Naive thymus-derived CD4-positive, alpha-beta T cell (primary cell): ENCODE measurements at places on chromosomes 3 and 15. TPM values are rescaled to one million over a fixed set of nuclear protein-coding genes. Genes with fewer than 3 reads are reported as not detected.

ACP3 gene
- total RNA-seq = not detected in 2 replicates

CELF6 gene
- total RNA-seq = 0.69 and 1.2 TPM in 2 replicates

ESYT3 gene
- total RNA-seq = not detected

KIF15 gene
- 0.11 TPM for total RNA-seq

ANKDD1A gene
- 2.0 and 3.3 TPM in 2 replicates for total RNA-seq

DNA sequence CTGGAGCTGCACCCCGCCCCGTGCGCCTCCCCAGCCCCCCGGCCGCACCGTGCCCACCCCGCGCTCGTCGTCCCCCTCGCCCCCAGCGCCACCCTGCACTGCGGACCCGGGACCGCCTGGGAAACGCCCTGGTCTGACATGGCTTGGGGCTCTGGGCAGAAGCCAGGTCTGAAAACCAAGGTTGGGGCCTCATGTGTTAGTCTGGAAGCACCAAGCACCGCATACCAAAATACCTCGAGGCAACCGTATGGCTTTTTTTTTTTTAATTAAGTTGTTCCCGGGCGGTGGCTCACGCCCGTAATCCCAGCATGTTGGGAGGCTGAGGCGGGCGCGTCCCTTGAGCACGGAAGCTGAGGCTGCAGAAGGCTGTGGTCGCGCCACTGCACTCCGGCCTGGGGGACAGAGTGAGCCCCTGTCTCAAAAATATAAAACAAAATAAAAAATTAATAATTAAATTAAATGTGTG is 91.5 kb upstream of the CHD2 start:
- peaks cover 37% of the 10 kb centered on the region for H3K4me1 ChIP-seq
- no peaks in the 10 kb centered on the region for H3K27me3 ChIP-seq
- H3K4me3 ChIP-seq = peak overlapping the region; percentile 50
- no peaks in the 10 kb centered on the region for H3K36me3 ChIP-seq
- DNase-seq = no peak

- no peaks in the 10 kb centered on the region for H3K36me3 ChIP-seq
- no peaks in the 10 kb centered on the region for H3K27me3 ChIP-seq
- H3K4me1 ChIP-seq = no peaks in the 10 kb centered on the region
- H3K4me3 ChIP-seq = no peak overlapping the region
These were observed 146.1 kb downstream of the DPH6 start for GRCh38 chr15:35399901-35400300.

- DNase-seq = no peak
- H3K27ac ChIP-seq = no peak overlapping the region
These were observed 20.3 kb upstream of the PPP4R2 start for GRCh38 chr3:72976281-72976741.

DNA sequence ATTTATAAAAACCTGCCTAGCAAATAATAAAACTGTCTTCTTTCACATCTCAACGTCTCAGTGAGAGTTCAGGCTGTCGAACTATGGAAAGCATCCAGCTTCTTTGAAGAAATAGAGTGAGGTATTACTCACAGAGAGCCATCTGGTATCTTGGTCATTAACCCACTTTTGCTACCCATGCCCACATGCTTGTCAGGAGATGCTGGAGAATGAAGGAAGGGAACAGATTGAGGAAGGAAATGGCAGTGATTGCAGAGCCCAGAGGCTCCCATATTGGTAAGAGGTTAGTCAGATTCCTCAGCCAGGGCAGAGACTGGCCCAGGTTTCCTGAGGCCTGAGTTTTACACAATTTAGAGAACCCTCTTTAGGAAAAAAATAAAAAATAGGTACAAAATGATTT is 119.1 kb downstream of the B3GALNT1 start:
- H3K4me1 ChIP-seq = no peaks in the 10 kb centered on the region
- no peak for DNase-seq
- H3K4me3 ChIP-seq = no peak overlapping the region

- peaks cover 5% of the 10 kb centered on the region for H3K36me3 ChIP-seq
- no peaks in the 10 kb centered on the region for H3K27me3 ChIP-seq
- H3K27ac ChIP-seq = no peak overlapping the region
- H3K4me3 ChIP-seq = no peak overlapping the region
- DNase-seq = no peak
These were observed 3.7 kb upstream of the GFM1 start for GRCh38 chr3:158640646-158641045.

DNA sequence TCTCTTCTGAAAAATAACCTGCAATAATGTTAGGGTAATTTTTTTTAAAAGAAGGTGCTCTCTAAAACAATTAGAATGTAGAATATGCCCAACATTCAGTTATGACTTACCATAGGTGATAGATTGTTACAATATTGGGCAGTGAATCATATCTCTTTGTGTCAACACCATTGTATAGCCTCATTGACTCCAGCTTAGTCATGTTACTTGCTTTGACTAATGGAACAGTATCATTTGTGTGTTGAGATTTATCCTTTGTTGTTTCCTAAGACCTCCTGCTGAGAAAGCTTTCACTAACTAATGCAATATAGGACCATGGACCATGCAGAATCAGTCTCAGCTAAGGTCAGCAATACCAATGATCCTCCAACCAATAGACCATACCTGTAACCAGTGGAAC is 1106.4 kb downstream of the SI start:
- H3K27ac ChIP-seq = no peak overlapping the region
- H3K4me1 ChIP-seq = no peaks in the 10 kb centered on the region
- no peaks in the 10 kb centered on the region for H3K36me3 ChIP-seq
- no peaks in the 10 kb centered on the region for H3K27me3 ChIP-seq
- no peak for DNase-seq
- no peak overlapping the region for H3K4me3 ChIP-seq

DNA sequence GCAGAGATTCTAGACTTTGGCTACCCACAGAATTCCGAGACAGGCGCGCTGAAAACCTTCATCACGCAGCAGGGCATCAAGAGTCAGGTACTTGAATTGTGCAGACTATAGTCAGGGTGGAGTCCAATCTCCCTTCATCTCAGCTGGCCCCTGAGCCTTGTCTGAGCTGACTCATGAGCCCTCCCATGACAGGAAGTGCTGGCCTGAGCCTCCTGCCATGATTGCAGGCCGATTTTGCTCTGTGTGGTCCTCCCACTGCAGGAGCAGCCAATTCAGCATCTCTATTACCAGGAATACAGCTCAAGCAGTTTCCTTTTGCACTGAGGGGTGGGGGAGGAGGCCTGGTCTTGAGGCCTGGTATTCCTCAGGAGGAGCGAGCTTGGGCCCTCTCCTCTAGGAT is 5.5 kb downstream of the AP2M1 start:
- peaks cover 18% of the 10 kb centered on the region for H3K36me3 ChIP-seq
- H3K27me3 ChIP-seq = no peaks in the 10 kb centered on the region
- H3K4me3 ChIP-seq = no peak overlapping the region
- DNase-seq = no peak
- no peak overlapping the region for H3K27ac ChIP-seq

DNA sequence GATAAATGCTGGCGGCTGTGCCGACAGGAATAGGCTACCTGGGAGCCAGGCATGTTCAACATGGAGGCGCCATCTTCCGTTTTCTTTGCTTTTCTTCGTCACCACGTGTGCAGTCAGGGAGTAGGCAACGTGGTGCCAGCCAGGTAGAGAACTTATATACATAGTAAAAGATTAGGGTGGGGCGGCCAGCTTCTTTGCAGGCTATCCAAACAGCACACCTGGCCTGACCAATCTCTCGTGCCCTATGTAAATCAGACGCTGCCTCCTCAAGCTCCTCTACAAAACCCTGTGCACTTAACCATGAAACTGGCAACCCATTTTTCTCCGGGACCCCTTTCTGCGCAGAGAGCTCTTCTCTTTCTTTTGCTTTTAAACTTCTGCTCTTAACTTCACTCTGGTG is 28.6 kb upstream of the OR5K4 start:
- H3K27me3 ChIP-seq = no peaks in the 10 kb centered on the region
- no peaks in the 10 kb centered on the region for H3K36me3 ChIP-seq

- no peaks in the 10 kb centered on the region for H3K27me3 ChIP-seq
- no peak overlapping the region for H3K4me3 ChIP-seq
- no peaks in the 10 kb centered on the region for H3K36me3 ChIP-seq
- H3K27ac ChIP-seq = no peak overlapping the region
- H3K4me1 ChIP-seq = peaks cover 13% of the 10 kb centered on the region
These were observed 7.3 kb upstream of the CD96 start for GRCh38 chr3:111534701-111535100.

GRCh38 chr3:76198086-76198485 is 412.7 kb upstream of the ZNF717 start:
- no peaks in the 10 kb centered on the region for H3K4me1 ChIP-seq
- no peak overlapping the region for H3K27ac ChIP-seq
- no peak for DNase-seq

DNA sequence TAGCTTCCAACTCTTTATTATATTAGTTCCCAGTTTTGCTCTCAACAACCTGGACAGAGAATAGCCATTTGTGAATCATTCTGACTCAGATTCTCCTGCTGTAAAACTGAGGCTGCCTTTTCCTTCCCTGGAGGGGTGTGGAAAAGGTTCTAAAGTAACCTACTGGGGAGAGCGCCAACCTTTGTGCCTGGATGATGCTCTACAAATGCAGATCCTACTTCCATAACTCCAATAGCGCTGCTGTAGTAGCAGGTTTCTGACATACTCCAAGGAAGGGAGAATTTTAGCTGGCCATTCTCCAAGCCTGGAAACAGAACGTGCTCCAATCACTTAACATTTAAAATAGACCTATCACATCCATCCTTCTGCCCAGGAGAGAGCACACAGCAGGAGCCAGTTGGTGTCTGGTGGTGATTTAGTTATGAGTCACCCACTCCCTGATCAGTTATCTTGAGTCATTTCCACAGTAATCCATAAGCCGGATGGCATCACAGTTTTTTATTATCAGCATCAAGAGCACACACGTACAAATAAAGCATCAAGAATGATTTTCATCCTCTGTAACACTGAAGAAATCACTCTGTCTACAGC is 38.3 kb downstream of the MYH15 start:
- H3K27me3 ChIP-seq = no peaks in the 10 kb centered on the region
- H3K4me1 ChIP-seq = no peaks in the 10 kb centered on the region
- no peaks in the 10 kb centered on the region for H3K36me3 ChIP-seq
- no peak overlapping the region for H3K4me3 ChIP-seq
- no peak overlapping the region for H3K27ac ChIP-seq

DNA sequence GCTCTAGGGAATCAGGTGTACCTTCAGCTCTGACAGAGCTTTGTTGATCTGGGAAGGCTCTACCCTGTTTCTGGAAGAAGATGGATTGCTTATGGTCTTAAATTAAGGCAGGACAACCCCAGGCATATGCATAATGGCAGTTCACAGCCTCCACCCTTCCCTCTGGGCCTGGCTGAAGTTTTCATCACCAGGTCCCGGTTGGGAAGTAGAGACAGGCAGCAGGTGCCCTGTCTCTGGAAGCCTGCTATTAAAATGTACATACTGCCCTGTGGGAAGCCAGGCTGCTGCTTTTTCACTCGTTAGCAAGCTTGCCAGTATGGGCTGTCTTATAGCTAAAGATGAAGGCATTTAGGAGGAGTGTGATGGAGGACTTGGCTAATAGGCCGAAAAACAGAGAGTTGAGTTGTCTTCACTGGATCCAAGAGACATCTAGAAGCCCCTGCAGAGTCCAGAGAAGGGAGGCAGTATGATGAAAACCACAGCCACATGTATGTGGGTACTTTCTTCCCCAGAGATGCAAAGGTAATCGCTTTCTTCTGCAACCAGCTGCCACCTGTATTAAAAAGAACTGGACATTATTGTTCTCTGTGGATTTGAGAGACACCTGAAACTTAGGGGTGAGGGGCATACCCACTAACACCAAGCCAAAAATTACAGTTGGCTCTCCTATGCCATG is 34.4 kb downstream of the ABHD2 start:
- no peaks in the 10 kb centered on the region for H3K27me3 ChIP-seq
- H3K36me3 ChIP-seq = peaks cover 4% of the 10 kb centered on the region
- no peak overlapping the region for H3K4me3 ChIP-seq

DNA sequence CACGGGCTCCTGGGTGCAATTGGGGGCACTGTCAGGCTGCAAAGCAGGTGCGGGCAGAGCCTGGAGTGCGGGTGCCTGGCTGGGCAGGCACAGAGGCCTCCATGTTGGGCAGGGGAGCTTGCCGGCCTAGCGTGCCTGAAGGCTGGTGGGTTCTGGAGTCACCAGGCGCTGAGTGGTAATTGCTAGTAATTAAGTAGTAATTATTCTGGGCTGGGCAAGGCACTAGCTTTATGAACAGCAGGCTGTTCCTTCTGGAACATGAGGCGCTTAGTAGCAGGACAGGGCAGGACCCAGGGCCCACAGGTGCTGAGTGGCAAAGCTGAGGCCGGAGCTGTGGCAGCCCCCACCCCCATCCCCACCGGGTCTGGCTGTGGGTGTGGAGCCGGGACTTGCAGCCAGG is 25.3 kb downstream of the PLXNA1 start:
- no peak overlapping the region for H3K4me3 ChIP-seq
- H3K4me1 ChIP-seq = no peaks in the 10 kb centered on the region
- H3K36me3 ChIP-seq = no peaks in the 10 kb centered on the region
- no peak for DNase-seq

DNA sequence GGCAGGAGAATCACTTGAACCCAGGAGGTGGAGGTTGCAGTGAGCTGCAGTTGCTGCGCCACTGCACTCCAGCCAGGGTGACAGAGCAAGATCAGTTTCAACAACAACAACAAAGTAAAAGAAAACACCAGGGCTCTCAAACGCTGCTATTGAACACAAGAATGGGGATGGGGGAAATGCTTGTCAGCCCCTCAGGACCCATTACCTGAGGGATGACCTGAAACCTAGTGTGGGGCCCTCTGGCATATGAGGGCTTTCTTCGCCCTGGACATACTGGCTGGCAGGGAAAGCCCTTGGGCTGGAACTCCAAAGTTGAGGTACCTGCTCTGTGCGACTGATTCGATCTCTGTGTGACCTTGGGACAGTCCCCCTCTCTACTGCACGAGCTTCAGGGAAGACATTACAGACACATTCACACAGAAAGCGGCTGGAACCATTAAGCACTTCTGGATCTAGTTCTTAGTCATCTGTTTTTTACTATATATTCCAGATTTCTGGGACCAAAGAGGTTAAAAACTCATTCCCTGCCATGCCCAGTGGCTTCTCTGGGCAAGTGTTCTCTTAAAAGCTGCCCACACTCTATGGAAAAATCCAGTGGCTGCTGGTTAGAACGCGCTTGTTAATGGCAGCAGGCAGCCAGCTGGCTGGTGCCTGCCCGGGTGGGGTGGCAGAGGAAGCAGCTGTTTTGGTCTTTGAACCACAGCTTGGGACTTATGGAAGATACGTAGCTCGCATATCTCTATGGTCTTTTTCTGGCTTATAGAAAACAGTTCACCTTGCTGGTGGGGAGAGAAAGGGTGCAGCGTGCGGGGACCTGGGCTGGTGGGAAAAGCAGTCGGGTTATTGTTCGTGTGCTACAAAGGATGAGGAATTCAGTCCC is 57.2 kb downstream of the ATP1B3 start:
- no peak overlapping the region for H3K4me3 ChIP-seq
- DNase-seq = no peak
- no peaks in the 10 kb centered on the region for H3K36me3 ChIP-seq
- no peaks in the 10 kb centered on the region for H3K27me3 ChIP-seq
- H3K27ac ChIP-seq = no peak overlapping the region
- H3K4me1 ChIP-seq = no peaks in the 10 kb centered on the region

DNA sequence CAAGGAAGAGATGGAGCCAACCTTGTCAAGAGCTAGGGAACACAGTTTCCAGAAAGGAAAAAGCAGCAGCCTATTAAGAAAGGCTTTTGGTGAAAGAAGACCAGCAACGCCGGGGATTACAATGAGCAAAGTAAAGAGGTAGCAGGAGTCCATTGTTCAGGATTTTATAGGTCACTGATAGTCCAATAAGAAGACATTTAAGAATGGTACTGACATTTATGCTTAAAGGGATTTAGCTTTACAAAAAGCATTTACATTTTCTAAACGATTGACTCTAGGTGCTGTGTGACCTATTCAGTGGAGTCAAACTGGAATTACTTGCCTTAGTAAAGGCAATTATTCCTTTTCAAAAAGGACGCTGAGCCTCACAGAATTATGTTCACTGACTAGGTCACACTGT is 40.8 kb downstream of the CSNK1G1 start:
- H3K4me3 ChIP-seq = no peak overlapping the region
- H3K36me3 ChIP-seq = no peaks in the 10 kb centered on the region
- H3K4me1 ChIP-seq = no peaks in the 10 kb centered on the region
- DNase-seq = no peak
